ENCODE measurements at places on chromosomes 6 and 20. TPM values are rescaled to one million over a fixed set of nuclear protein-coding genes. Genes with fewer than 3 reads are reported as not detected.

Gene TRAPPC3L
- not detected for total RNA-seq

Gene OR2J3
- total RNA-seq: not detected

Gene PROCR
- 254 TPM for total RNA-seq

Gene SAYSD1
- total RNA-seq: 10.8 TPM

Measured in endothelial cell (in vitro differentiated cells).